ENCODE measurements at places on chromosomes 1 and 21.

DNA sequence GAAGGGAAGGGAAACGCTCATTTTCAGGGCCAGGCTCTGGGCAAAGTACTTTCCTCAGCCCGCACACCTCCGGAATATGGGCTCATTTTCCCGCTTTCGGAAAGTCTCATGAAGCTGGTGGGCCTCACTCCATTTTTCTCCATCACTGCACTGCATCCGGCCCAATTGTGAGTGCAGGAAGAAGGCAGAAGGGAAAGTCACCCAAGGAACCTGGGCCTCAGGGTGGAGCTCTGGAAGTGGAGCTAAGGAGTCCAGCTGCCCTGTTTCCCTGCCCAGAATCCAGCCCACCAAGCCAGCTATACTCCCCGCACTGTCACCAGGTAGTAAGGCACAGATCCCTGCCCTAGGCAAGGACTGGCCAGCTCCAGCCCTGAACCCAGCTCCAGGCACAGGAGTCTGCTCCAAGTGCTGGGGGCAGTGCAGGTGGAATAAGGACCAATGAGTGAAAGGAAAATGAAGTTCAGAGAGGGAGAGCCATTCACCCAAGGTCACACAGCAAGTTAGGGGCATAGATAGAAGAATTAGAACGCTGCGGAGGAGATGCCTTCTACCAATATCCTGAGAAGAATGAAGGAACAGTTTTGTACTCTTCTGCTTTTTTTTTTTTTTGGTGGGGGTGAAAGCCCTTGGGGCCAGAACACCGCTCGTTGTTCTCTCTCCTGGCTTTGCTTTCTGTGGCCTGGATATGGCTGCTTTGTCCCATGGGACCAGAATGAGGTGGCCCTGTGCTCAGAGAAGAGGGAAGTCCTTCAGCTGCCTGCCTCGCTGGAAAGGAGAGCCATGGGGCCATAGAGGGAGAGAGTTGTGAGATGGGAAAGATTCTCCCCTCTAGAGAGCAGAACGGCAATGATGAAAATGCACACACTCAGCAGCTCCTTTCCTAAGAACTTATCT, 10.0 kb downstream of the LRP8 start:
- DNase-seq: no peak

DNA sequence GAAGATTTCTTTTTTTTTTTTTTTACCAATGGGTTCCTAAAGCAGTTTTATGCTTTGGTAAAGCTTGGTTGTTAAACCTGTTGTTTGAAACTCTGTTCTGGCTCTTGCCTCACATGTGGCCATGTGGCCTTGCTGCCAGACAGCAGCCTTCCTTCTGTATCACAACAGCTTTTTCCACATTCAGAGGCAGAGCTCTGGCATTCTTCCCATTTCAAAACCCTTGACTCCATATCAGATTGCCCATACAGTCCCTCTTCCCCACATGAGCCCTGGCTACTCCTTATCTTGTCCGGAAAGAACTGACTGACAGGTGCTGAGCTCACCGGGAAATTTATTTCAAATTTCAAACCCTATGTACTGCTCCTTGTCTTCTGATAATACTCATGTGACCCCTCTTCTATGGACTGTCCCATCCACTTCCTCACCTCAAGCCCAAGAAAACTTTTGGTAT, 38.5 kb upstream of the LAX1 start:
- DNase-seq: no peak

DNA sequence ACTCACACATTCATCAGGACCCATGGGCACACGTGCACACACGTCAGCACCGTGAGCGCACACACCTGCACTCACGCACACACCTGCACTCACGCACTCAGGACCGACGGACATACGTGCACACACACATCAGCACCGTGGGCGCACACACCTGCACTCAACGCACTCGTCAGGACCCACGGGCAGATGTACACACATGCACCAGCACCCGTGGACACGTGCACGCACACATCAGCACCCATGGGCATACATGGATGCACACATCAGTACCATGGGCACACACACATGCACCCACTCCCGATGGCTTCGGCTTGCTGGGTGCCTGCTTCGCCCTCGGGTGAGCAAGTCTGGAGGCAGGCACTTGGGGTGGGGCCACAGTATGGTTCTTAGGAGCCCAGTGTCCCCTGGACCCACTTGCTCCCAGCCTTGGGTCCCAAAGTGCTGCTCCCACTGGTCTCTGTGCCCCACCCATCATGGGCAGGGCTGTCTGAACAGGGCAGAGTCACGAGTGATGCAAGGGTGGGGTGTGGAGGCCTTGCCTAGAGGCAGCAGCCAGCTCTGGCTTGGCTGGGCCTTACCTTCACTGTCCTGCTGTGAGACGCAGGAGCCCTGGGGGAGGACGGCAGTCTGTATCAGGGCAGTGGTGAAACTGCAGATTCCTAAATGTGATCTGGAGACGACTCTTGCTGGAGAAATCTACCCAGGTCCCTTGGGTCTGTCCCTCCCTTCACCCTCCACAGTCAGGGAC, 49.8 kb downstream of the SKI start:
- no peak for DNase-seq

DNA sequence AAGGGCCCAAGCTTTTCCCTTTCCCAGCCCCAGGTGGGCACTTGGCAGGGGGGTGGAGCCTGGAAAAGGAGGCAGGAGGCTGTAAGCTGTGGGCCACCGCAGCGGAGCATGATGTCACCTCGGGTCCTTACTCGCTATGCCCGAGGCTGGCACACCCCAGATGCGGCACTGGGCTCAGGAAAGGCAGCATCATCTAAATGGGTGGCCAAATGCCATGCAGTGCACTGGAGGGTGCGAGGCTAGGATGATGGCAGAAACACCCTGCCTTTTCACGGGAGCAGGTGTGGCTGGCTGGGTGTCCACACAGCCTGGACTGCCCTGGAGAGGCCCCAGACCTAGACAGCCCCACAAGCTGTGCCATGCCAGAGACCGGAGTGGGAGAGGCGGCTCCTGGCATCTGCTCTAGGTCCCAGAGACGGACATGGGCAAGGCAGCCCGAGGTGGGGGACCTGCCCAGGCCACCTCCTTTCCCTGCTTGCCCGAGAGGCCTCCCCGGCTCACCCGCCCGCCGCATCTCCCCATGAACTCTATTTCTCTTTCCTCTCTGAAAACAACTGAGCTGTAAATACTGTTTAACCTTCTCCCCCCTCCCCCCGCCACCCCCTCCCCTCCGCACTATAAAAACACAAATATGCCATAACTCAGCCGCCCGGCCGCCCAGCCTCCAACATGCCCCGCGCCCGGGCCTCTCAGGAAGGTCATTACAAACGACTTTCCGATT, 124.7 kb downstream of the CASZ1 start:
- no peak for DNase-seq

- no peak for DNase-seq
Observed at GRCh38 chr1:15210651-15211375, 36.2 kb upstream of the FHAD1 start.

DNA sequence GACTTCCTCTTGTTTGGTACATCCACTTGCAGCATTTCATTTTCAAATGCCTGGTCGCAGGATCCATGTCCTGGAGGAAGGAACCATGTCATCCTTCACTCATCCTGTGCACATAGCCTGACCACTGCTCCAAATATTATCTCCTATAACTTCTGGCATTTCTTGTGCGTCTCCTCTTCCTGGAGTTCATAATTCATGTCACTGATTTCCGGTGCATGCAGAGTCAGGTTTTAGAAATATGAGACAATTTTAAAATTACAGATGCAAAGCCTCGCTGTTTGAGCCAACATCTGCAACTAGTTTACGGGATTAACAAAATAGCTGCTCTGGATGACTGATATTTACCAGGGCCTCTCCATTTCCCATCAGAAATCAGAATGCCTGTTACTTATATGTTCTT, 268.1 kb downstream of the DNM3 start:
- DNase-seq: no peak

- no peak for DNase-seq
Observed at GRCh38 chr21:27885296-27885711, 918.4 kb upstream of the ADAMTS5 start.

GRCh38 chr1:241229711-241230110, 127.3 kb downstream of the RGS7 start:
- DNase-seq: no peak

GRCh38 chr1:78426408-78426807, 64.4 kb upstream of the PTGFR start:
- DNase-seq: peak; percentile 30

DNA sequence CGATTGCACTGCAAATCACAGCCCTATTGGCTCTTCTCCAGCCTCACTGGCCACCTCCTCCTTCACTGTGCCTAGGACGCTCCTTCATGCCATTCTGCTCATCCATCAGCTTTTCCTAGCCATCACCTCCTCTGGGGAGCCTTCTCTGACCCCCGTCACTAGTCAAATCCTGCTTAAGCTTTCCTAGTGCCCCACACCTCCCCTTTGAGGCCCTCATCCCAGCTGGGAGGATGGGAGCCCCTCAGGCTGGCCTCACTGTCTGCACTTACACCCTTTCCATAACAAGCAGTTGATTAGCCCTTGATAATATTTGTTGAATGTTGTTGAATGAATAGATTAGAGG, 50.7 kb downstream of the KLHDC7A start:
- no peak for DNase-seq

DNA sequence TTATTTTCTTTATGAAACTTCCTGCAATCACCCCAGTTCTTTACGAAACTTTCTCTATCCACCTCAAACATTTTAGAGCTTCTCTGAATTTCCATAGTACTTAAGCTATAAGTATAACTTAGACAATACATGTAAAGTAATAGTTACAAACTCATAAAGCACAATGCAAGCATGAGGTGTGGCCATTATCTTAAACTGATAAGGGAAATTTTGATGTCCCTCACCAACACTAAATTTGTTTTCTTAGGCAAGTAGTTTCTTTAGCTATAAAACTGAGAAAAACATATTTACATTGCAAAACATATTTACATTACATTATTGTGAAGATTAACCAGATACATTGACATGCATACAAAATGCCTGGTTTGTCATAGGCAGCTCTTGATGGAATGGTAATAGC, 146.4 kb upstream of the ATP1B1 start:
- DNase-seq: no peak

DNA sequence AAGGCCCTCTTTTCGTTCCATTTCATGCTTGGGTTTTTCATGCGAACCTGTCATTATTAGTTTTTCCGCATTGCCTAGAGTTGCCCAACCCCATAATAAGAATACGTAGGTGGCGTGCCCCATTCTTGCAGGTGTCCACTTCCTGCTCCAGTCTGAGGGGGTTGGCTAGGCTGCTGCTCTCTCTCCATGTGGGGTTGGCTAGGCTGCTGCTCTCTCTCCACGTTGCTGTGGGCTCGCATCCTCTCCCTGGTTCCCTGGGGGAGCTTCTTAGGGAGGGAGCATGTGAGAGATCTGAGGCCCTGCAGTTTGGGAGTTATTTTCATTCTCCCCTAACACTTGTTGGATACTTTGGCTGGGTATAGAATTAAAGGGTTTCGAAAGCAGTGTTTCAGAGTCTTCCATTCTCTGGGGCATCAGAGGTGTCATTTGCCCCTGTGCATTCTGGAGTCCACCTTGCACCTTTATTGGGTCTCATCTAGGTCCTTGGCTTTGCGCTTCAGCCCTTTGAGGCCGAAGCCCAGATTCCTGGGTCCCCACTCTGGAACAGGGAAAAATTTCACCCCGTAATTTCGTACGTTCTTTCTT, 8.6 kb downstream of the C1orf35 start:
- DNase-seq: no peak

GRCh38 chr21:46328151-46328550, 4.2 kb downstream of the PCNT start:
- DNase-seq: no peak

DNA sequence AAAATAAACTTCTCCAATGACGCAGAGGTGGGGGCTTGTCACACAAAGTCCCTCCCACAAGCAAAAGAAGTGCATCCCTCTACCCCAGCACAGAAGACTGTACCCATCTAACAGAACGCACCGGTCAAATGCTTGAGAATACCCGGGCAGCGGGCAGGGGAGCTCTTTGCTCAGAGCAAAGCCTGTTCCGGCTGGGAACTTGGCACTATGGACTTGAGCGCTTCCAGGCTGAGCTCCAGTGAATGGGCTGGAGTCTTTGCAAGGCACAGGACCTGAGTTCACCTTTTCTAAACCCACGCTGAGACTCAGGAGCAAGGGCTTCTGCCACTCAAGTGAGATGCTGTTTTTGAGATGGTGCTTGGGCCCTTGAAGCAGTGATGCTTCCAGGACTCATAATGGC, 20.3 kb downstream of the RHBG start:
- no peak for DNase-seq

- peak; percentile 12 for DNase-seq
Observed at GRCh38 chr1:194366705-194367104, 1180.3 kb upstream of the B3GALT2 start.

- peak; percentile 73 for DNase-seq
Observed at GRCh38 chr1:236853921-236854604, 59.0 kb downstream of the MTR start.

DNA sequence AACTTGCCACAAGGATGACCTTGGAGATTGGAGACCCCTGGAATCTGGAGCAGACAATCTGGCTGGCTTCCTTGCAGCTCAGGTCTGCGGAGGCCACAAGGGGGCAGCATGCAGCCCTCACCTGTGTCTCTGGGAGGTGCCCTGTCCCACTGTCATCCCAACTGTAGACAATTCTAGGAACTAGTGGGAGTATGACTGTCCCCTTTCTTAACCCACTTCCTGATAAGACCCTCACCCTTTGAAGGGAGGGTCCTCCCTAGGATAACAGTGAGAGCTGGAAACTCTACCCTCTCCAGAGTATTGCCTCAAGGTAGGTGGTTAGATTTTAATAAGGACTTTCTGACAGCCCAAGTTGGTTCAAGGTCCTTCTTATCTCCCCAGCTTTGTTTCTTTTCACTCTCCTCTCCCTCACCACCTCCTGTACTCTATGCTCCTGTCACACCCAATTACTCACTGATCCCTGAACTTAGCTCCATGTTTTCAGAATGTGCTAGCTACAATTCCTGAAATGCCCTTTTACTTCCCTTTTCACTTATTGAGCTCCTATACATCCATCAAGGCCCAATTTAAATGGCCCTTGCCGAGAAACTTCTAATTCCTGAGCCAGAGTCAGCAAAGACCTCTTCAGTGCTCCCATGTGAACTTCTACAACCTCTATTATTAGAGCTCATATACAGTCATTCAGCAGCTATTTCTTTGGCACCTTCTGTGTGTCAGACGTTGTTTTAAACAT, 9.2 kb upstream of the KCNQ4 start:
- DNase-seq: peak; percentile 17

- no peak for DNase-seq
Observed at GRCh38 chr1:23188434-23188884, 19.8 kb upstream of the LUZP1 start.

DNA sequence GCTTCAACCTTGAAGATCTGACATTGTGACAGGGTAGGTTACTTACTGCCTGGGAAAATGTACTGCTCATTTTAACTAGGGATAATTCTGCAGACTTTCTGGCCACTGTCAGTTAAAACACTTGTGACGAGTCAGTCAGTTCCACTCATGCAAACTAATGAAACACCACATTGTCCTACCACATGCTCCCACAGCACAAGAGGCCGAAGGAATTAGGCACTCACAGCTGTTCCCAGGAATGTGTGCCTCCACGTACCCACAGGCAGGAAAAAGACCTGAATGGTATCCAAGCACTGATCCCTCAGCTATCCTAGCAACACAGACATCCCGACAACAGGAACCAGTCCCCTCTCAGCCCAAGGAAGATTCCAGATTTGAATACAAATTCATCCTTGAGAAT, 12.3 kb downstream of the BCAR3 start:
- peak; percentile 58 for DNase-seq

GRCh38 chr1:215957663-215958062, 390.6 kb downstream of the KCTD3 start:
- DNase-seq: peak; percentile 5

Data from astrocyte of the spinal cord (primary cell).